Fibroblast of skin of scalp (primary cell): ENCODE measurements at places on chromosomes 5 and 9.

- no peak for DNase-seq
Measured at GRCh38 chr5:51027271-51027670, 356.0 kb upstream of the ISL1 start.

- no peak for DNase-seq
Measured at GRCh38 chr9:20083390-20083789, 294.6 kb upstream of the SLC24A2 start.

DNA sequence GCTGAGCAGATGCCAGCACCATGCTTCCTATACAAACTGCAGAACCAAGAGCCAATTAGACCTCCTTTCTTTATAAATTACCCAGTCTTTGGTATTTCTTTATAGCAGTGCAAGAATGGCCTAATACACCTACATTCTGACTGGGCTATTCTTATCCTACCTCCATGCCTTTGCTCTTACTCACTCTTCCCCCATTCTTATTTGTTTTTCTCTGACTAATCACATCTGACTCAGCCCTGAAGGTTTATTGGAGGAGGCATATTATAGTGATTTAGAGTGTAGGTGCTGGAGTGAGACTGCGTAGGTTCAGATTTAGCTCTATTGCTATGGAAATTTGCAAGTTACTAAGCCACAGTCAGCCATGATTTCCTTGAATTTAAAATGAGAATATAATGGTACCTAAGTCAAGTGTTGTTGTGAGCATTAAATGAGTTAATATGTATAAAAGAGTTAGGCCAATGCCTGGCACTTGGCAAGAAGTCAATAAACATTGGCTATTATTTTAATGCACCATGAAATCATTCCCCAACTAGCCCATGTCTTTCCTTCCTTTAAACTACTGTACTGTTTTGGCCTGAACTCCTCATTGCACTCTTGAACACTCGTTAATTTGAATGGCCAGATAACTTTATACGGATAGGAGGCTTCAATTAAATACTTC is 531.2 kb upstream of the ZNF608 start:
- peak; percentile 66 for DNase-seq

- DNase-seq = no peak
Measured at GRCh38 chr5:1503241-1504068, 20.3 kb downstream of the LPCAT1 start.

DNA sequence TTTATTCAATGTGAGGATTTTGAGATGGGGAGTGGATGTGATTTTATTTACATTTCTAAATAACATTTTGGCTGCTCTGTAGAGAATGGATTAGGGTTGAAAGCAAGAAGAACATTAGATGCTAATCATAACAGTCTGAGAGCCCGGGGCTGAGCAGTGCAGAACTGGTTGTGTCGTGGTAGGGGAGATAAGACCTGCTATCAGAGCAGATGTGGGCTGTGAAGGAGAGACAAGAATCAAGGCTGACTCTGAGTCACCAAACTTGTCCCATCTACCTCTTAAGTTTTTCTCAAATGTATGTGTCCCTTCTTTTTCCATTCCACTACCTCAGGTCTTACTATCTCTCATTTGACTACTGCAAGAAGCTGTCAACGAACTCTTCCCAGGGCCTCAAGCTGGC is 35.4 kb upstream of the SLC28A3 start:
- no peak for DNase-seq

DNA sequence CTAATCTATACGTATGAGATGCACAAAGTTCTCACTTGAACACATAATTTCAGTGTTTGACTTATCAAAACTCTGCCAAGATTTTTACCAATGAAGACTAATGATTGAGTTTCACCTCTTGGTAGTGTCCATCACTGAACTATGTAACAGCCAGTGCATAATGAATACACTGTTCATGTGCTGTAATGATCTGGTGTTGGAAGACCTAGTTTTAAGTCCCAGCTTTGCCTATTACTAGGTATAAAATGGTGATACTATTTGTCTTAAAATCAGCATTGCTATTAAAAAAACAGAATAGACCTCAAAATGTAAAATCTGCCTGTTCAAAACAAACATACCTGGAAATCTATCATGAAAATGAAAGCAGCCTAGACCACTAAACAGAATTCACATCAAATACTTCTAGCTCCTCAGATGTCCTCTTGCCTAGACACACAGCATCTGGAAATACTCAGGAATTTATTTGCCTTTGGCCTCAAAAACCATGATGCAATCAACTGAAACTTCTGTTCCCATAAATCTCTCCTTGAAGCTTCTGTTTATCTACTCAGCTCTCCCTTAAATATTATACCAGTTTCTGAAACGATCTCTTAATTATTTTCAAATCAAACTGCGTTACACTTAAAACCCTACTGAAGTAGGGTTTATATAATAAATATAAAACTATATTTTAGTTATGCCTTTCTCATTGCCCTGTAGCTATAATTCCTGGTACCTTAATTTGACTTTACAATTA is 38.1 kb downstream of the MRPS27 start:
- DNase-seq = peak; percentile 96

DNA sequence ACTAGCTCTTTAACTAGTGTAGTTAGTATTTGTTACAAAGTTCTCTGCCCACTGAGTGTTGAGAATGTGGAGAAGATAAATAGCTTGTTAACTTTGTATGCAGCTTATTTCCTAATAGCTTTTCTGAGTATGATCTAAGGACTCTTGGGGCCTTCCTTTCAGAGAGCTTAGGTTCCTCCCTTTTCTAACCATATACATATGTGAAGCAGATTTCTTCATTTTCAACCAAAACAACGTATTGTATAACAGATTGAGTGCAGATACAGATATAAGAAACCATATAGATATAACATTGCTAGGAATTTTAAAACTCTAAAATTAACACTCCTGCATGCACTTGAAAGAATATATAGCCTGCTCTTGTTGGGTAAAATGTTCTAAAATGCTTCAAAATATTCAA is 70.4 kb downstream of the SCAMP1 start:
- DNase-seq = no peak

- no peak for DNase-seq
Measured at GRCh38 chr9:121729769-121730562, 78.5 kb downstream of the DAB2IP start.

DNA sequence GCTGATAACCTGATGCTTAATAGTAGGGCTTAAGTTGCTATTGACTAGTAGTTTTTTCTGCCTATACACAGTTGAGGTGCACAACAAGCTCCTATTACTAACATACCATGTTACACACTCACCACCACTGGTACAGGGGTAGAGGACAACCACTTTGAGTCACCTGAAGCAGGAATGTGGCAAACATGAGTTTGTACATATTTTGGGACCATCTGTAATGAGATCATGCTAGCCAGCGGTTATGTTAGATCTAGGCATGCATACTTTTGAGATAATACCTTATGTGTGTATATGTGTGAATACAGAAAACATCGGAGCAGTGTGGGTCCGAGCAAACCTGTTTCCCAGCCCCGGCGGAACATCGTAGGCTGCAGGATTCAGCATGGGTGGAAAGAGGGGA is 72.8 kb upstream of the NXNL2 start:
- peak; percentile 28 for DNase-seq

- DNase-seq = no peak
Measured at GRCh38 chr5:2906302-2907090, 155.0 kb upstream of the IRX2 start.

DNA sequence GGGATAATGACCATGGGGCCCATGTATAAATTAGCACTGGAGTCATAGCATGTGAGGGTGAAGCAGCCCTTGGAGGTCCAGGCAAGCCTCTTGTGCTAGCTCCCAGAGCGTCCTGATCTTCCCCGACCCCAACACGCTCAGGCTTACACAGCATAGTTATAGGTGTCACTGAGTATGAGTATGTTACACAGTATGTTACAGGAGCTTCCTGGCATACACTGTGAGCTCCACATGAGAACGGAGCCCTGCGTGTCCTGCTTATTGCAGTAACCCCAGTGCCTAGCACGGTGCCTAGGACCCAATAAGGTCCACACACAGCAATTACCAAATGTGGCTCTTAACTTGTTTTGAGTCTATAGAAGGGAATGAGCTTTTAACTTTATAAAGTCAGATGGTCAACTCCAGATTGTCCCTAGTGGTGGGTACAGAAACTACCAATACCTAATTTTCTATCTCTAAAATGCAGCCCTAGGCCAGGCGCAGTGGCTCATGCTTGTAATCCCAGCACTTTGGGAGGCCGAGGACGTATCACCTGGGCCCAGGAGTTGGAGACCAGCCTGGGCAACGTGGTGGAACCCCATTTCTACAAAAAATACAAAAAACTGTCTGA is 64.1 kb downstream of the PLAC8L1 start:
- DNase-seq = no peak

DNA sequence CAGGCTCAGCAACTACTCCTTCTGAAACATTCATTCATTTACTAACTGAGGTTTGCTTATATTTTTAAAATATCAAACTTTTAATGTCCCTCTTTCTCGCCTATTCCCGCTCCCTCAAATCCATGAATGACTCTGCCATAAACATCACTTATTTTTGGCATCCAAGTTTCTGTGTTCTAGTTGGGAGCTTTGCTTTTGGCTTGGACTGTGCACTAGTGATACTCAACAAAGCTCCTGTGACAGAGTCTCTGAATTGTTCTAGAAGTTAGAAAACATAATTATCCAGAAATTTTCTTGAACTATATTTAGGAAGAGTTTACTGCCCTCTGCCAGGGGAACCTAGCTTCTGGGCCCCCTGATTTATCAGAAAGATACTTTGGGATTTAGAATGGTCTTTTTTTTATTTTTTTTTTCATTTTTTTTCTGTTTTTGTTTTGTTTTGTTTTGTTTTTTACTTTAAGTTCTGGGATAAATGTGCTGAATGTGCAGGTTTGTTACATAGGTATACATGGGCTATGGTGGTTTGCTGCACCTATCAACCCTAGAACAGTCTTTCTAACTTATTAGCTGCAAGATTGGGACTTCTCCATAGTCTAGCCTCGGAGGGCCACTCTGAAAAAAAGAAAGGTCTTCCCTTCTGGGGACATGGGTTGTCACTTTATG is 64.7 kb upstream of the PTGER4 start:
- no peak for DNase-seq

- no peak for DNase-seq
Measured at GRCh38 chr5:82163452-82164175, 114.5 kb downstream of the RPS23 start.
